ENCODE measurements at places on chromosomes 16 and 17.

GRCh38 chr17:56896217-56896967 lies 17.5 kb downstream of the TRIM25 start:
- DNase-seq = no peak

GRCh38 chr16:66493490-66494401 lies 56.2 kb downstream of the TK2 start:
- DNase-seq = no peak

GRCh38 chr17:68539548-68540467 lies 27.6 kb downstream of the PRKAR1A start:
- DNase-seq = no peak

- DNase-seq = no peak
Measured at GRCh38 chr16:50400312-50400966, 31.7 kb upstream of the BRD7 start.

DNA sequence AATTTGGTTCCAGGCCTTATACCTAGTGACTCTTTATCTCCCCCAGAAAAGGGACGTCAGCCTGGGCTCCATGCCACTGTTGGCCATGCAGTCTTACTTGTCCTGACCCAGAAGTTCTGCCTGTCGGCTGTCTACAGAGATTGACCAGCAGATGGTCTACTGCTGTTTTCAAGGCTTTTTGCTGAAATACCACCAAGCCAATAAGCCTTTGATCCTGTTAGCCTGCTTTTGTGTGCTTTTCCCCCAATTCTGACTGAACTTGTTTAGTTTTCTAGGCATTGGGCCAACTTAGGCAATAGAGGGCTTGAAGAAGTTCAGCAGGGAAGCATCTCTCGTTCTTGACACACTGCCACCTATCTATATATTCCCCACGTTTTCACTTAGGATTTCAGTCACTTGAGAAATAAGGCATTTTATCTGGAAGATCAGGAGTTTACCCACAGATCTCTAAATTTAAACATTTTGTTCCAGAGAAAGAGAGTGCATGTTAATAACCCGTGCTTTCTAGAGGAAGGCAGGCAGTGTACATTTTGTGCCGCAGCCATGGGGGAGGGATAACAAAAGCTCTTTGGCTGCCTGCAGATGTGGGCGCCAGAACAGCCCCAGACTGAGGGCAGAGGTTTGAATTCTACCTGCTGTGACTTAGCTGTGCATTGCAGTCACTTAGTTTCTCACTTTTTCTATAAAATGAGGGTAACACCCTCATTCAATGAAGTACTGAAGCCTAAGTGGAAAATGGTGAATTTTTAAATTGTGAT lies 12.3 kb upstream of the CARMIL2 start:
- no peak for DNase-seq

GRCh38 chr17:29032857-29033197 lies 10.1 kb upstream of the PIPOX start:
- no peak for DNase-seq

GRCh38 chr17:79942591-79943346 lies 92.9 kb downstream of the TBC1D16 start:
- no peak for DNase-seq

- no peak for DNase-seq
Measured at GRCh38 chr16:3669082-3669481, 14.6 kb downstream of the DNASE1 start.

DNA sequence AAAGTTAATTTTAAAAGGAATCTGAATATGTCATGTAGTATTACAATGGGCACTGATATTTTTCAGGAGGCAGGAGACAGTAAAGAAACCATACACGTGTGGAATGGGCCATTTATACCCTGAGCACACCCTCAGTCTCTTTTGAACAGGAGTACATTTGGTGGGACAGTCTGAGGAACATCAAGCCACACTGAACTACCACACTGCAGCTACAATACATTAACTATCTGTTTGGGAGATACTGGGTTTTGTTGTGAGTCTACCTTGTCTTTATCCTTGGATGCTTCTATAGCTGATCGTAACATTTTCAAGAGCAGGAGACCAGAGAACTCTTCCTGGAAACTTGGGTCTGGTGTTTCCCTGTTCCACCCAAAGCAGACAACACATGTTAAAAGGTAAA lies 31.7 kb downstream of the HEATR6 start:
- no peak for DNase-seq

- DNase-seq = no peak
Measured at GRCh38 chr17:19327031-19327783, 35.3 kb downstream of the B9D1 start.
